AG09309 (cell line): ENCODE measurements at places on chromosomes 6 and 20.

GRCh38 chr6:111382476-111383294 lies 100.3 kb downstream of the REV3L start:
- no peak for DNase-seq

GRCh38 chr6:34339432-34339831 lies 53.0 kb downstream of the NUDT3 start:
- DNase-seq = no peak

DNA sequence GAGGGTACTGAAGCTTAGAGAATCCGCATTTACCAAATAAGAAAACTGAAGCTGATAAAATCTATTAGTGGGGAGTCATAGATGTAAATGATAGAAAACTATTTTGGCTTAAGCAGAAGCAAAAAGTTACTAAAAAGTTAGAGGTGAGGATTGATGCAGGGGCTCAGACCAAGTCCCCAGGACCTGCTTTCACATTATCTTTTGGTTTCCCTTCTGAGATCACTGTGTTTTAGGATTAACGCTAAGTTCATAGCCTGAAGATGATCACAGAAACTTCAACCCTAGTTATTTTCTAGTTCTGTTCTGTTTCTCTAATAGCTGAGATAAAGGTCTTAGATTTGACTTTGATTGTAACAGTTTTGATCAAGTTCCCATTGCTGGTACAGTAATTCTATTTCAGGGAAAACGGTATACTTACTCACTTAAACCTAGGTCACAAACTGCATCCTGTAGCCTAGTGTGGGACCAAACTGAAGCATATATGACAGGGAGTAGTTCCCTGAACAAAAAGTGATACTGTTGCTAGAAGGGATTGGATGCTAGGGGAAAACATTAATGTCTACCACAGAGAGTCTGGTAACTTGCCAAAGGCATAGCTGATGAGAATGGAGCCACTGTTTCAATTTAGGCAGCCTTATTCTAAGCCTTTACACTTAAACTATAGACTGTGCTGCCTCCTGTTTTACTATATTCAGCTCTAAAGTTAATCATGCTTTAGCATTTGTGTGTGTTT lies 13.1 kb downstream of the CYB5R4 start:
- no peak for DNase-seq

GRCh38 chr6:163254341-163254835 lies 160.1 kb upstream of the QKI start:
- DNase-seq = no peak

DNA sequence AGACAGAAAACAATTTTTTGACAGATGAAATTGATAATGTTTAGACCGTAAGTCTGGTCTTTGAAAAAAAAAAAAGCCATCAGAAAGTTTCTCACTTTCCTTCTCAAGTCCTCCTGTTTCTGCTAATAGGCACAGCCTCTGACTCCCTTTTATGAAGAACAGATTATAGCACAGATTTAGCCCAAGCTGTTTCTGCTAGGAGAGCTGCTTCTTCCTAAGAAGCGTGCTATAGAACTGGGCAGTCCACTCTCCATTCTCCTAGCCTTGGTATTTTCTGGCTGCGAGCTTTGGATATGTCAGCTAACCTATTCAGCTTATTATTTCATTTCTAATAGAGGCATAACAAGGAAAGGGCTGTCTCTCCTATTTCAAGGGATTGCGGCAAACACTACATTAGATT lies 112.5 kb downstream of the SGK1 start:
- DNase-seq = no peak

DNA sequence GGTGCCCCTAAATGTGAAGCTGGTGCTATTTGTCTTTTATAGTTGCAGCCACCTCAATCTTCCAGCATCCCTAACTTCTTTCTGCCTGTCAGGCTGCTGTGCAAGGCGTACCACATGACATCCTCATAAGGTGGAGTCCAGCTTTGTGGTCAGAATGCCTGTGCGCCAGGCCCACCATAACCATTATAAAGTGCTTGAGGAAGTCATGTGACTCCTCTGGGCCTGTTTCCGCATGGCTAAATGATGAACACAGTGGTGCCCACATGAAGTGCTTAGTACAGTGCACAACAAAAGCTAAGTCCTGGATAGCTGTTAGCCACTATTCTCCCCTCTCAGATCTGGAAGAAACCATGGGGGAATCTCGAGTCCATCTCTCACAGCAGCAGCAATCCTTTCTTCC lies 75.6 kb downstream of the INSM1 start:
- DNase-seq = no peak

- no peak for DNase-seq
Observed at GRCh38 chr6:143529095-143529494, 17.6 kb upstream of the FUCA2 start.

GRCh38 chr6:167108278-167108677 lies 14.6 kb upstream of the CCR6 start:
- DNase-seq = no peak

- DNase-seq = no peak
Observed at GRCh38 chr6:2891768-2892170, 11.3 kb downstream of the SERPINB9 start.

- no peak for DNase-seq
Observed at GRCh38 chr6:154111025-154111424, 72.0 kb downstream of the OPRM1 start.

GRCh38 chr6:45704056-45704800 lies 311.4 kb downstream of the CLIC5 start:
- DNase-seq = no peak

GRCh38 chr20:47950124-47950912 lies 165.0 kb upstream of the SULF2 start:
- DNase-seq = no peak

DNA sequence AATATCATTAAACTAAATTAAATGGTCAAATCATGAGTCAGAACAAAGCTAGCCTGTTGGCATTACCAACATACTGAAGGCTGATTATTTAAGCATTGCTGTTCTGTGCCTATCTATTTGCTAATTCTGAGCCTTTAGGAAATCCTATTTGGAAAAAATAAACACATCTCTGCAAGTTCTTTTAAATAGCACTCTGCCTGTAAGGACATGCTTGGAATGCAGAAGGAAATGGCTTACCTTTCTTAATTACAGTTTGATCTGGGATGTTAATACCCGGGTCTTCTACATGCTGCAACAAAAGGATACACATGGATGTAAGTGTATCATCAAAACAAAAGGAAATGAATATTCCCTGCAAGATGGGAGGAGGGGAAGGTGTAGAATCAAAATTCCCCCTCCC lies 8.3 kb downstream of the TFAP2A start:
- no peak for DNase-seq

DNA sequence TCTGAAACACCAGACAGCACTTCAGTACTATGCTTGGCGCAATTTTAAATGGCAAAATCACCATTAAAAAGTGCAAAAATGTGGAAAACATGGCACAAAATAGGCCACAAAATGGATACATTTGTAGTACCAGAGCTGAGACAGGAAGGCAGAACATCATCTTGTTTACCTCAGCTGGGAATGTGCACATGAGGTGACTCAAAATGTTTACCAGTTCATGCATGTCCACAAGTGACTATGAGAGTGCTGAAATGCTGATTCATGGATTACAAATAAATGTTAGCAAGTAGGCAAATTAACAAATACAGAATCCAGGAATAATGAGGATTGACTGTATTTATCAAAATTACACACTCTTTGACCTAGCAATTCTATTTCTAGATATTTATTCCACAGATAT lies 201.6 kb downstream of the ISM1 start:
- no peak for DNase-seq

DNA sequence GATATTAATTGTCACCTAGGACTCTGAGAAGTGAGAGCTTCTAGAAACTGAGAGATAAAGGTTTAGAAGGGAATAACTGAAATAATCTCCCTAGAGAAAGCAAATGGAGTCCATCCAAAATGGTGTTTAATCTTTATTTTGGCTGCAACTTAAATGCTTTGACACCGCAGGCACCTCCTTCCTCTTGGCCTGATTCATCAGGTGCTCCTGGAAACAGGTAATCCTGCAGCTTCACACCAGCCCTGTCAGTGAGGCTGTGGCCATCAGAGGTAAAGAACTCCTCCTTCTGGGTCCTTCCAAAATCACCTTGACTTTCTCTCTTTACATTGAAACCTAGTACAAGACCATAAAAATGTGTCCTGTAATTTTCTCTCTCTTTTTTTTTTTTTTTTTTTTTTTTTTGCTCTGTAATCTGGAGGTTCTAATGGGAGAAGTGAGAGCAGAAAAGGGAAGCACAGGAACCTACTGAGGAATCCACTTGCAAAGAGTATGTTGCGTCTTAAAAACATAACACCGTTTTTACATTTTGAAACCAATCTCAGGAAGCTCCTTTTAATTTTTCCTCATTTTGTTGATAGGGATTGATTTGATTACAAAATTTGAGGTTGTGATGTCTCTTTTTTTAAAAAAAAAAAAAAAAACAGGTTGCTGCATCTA lies 124.2 kb downstream of the LRRC1 start:
- DNase-seq = no peak

DNA sequence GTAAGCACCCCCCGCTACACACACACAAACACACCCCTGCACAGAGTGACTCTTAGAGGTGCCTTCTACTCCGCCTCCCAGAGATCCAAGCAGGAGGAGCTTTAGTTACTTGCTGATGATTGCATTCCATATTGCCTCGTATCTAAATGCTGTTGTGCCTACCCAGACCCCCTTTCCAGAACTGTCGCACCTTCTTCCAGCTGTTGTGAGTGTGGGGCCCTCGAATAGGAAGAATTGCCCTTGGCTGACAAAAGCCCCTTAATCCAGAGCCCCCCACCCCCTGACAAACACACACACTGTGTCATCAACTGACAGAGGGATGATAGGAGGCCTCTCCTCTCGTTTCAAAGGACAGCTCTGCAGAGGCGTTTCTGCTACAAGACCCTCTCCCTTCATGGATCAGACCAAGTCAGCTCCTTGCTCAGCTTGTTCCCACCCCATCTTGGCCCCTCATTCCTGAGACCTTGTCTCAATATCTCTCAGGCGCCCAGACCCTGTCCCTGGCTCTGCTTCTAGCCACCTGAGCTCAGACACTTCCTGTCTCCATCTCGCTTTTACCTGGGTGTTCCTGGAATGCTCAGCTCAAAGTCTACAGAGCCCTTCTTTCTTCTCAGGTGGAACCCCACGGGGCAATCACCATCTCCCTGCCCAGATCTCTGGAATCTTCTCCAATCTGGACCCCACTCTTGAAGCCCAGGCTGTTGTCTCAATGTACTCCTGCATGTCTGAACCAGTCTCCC lies 4.0 kb upstream of the VSX1 start:
- no peak for DNase-seq
